Small intestine (tissue), 16 donors: ENCODE measurements at places on chromosomes 6 and 20. TPM values are rescaled to one million over a fixed set of nuclear protein-coding genes. Genes with fewer than 3 reads are reported as not detected.
A peak's percentile ranks its signal among the peaks of the same experiment; 100 is the strongest.

The HCRTR2 gene
- polyA plus RNA-seq = 0.09 TPM

The RGS19 gene
- 10.8 TPM for polyA plus RNA-seq

The CCN6 gene
- not detected for polyA plus RNA-seq

The MUCL3 gene
- polyA plus RNA-seq = 1.1 TPM

The PLN gene
- 9.5 TPM for polyA plus RNA-seq

The PRL gene
- polyA plus RNA-seq = 0.16 TPM

The ABHD16A gene
- 34.6 TPM for polyA plus RNA-seq

The PPP1R3G gene
- polyA plus RNA-seq = 4.1 TPM

The EYA4 gene
- 0.03 TPM for polyA plus RNA-seq

The NOTCH4 gene
- polyA plus RNA-seq = 3.8 TPM

The IPCEF1 gene
- 0.45 TPM for polyA plus RNA-seq

The PPP1R14C gene
- 10.7 TPM for polyA plus RNA-seq

The ARG1 gene
- polyA plus RNA-seq = not detected

GRCh38 chr6:137957471-137957870 is 90.4 kb downstream of the TNFAIP3 start:
- H3K27ac ChIP-seq = no peak overlapping the region
- no peak for DNase-seq
- H3K4me3 ChIP-seq = no peak overlapping the region
- H3K36me3 ChIP-seq = no peaks in the 10 kb centered on the region
- H3K27me3 ChIP-seq = no peaks in the 10 kb centered on the region

- H3K36me3 ChIP-seq = no peaks in the 10 kb centered on the region
- H3K4me3 ChIP-seq = no peak overlapping the region
- H3K27me3 ChIP-seq = no peaks in the 10 kb centered on the region
- DNase-seq = no peak
- no peaks in the 10 kb centered on the region for H3K4me1 ChIP-seq
- no peak overlapping the region for H3K27ac ChIP-seq
Observed at GRCh38 chr6:81515562-81516453, 236.7 kb downstream of the TENT5A start.

DNA sequence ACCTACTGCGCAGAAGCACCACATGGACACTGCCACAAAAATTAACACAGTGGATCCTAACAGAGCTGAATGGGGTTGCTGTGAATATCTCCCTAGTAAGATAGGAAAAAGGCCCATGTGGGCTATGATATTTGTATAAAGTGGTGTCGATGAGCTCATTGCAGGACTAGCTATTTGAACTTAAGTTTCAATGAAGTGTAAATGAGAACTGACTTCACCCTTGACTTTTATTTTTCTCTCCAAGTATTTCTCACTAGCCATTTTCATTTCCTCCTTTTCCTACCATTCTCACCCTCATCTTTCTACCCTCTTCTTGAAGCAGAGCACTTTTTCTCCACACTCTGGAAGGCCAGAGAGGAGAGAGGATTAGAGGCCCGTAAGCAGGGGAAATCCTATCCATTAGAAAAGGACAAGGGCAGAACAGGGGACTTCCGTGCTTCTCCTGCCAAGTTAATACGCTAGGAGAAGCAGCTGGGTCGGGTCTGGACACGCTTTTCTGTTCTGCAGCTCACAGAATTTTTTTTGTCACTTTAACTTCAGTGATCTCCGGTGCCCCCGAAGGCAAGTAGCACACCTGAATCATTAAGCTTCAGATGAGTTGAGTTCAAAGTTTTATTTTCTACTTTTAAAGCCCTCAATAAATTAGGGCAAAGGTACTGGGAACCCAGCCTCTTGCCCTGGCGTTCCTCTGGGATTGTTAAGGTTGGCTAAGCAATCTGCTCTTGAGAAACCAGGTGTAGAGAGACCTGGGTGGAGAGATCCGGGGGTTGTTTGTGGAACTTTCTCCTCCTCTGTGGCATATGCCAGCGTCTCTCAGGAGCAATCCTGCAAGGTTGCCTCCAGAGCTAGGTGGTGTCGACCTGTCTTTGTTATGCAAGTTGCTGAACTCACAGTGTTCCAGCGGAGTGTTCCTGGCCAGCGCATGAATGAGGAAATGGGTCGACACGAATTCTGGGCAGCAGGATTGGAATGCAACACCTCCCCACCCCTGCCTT is 56.2 kb upstream of the ARID1B start:
- no peaks in the 10 kb centered on the region for H3K36me3 ChIP-seq
- peak overlapping the region; percentile 98 for H3K27ac ChIP-seq
- no peak overlapping the region for H3K4me3 ChIP-seq
- DNase-seq = peak; percentile 95
- no peaks in the 10 kb centered on the region for H3K27me3 ChIP-seq
- H3K4me1 ChIP-seq = peaks cover 4% of the 10 kb centered on the region

DNA sequence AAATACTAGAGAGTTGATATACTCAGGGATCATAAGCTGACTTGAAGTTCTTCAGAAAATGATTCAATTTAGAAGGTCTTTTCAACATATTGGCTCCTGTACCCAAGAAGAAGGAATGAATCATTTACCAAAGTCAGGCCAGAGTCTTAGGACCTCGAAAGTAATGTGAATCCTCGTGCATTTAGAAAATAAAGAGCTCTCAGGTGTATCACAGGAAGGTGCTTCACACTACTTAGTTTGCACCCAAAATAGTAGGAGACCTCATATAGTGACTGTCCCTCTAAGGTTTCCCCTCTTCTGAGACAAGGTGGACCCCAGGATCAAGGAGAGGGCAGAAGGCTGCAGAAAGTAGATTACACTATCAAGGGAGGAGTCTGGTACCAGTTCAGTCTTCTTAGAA is 71.8 kb downstream of the F13A1 start:
- H3K27ac ChIP-seq = no peak overlapping the region
- no peaks in the 10 kb centered on the region for H3K4me1 ChIP-seq
- H3K36me3 ChIP-seq = no peaks in the 10 kb centered on the region
- H3K27me3 ChIP-seq = no peaks in the 10 kb centered on the region

- H3K4me1 ChIP-seq = no peaks in the 10 kb centered on the region
- no peaks in the 10 kb centered on the region for H3K27me3 ChIP-seq
- no peak overlapping the region for H3K4me3 ChIP-seq
- DNase-seq = peak; percentile 70
- no peaks in the 10 kb centered on the region for H3K36me3 ChIP-seq
Observed at GRCh38 chr6:113356139-113356538, 501.0 kb upstream of the MARCKS start.

- peaks cover 4% of the 10 kb centered on the region for H3K4me1 ChIP-seq
- peak; percentile 81 for DNase-seq
- no peak overlapping the region for H3K4me3 ChIP-seq
- no peaks in the 10 kb centered on the region for H3K27me3 ChIP-seq
- peaks cover 5% of the 10 kb centered on the region for H3K36me3 ChIP-seq
Observed at GRCh38 chr6:3209114-3210023, 18.1 kb downstream of the TUBB2B start.

GRCh38 chr20:63652192-63652980 is 838 bp downstream of the STMN3 start:
- peak; percentile 39 for DNase-seq
- no peaks in the 10 kb centered on the region for H3K27me3 ChIP-seq
- no peak overlapping the region for H3K27ac ChIP-seq
- peaks cover 16% of the 10 kb centered on the region for H3K4me1 ChIP-seq

DNA sequence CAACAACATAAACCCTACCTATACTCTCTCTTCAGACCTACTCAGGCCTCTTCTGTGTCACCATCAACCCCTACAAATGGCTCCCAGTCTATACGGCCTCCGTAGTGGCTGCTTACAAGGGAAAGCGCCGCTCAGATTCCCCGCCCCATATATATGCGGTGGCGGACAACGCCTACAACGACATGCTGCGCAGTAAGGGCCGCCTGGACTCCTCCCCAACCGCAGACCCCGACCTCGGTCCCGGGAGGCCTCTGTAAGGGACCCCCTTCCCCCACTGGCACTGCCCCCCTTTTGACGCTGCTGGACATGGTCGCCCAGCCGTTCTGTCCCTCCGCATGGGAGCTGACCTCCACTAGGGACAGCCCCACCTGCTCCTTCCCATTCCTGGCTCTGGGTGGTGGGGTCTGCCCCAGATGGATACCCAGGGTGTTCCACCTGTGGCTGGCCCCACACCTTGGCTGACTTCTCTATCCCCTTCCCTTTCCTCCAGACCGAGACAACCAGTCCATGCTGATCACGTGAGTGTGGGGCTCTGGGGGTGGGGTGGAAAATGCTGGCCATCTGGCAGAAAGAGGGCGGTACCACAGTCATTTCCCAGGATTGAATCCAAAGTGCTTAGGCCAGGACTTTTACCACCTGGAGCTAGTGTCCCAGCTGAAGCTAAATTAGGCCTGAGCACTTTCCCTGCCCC is 25.0 kb downstream of the MYH7B start:
- H3K4me1 ChIP-seq = peaks cover 15% of the 10 kb centered on the region
- no peak overlapping the region for H3K27ac ChIP-seq
- no peaks in the 10 kb centered on the region for H3K36me3 ChIP-seq
- peak; percentile 55 for DNase-seq
- no peak overlapping the region for H3K4me3 ChIP-seq

GRCh38 chr6:159595173-159595572 is 97.9 kb downstream of the SOD2 start:
- no peaks in the 10 kb centered on the region for H3K36me3 ChIP-seq
- no peaks in the 10 kb centered on the region for H3K27me3 ChIP-seq
- H3K4me3 ChIP-seq = no peak overlapping the region
- no peaks in the 10 kb centered on the region for H3K4me1 ChIP-seq

DNA sequence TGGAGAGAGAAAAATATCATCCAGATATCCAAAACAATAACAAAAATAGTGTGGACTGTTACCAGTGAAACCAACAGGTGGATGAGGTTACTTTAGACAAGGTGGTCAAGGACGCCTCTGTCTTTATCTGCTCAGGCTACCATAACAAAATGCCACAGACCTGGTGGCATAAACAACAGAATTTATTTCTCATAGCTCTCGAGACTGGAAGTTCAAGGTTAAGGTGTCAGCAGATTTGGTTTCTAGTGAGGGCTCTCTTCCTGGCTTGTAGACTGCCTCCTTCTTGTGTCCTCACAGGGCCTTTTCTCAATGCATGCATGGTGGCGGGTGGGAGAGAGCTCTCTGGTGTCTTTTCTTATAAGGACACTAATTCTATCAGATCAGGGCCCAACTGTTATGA is 21.1 kb upstream of the LBP start:
- H3K36me3 ChIP-seq = no peaks in the 10 kb centered on the region
- no peak overlapping the region for H3K4me3 ChIP-seq
- H3K27me3 ChIP-seq = no peaks in the 10 kb centered on the region
- no peak for DNase-seq

DNA sequence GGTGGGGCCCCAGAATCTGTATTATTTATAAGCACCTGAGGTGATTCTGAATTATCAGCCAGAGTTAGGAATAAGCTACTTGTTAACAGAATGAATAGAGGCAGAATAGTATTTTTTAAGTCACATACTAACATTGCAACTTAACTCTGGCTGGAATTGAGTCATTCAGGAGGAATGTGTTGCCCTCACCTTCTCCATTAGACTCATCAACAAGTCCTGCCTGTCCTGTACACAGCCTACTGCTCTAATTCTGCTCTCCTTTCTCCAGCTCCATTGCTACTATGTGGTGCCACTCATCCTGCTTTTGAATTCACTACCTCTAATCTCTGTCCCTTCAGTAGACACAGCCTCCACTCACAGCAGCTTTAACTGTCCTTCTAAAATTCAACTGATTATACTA is 669.4 kb downstream of the DHX35 start:
- H3K4me3 ChIP-seq = no peak overlapping the region
- H3K4me1 ChIP-seq = no peaks in the 10 kb centered on the region
- no peak overlapping the region for H3K27ac ChIP-seq
- no peaks in the 10 kb centered on the region for H3K27me3 ChIP-seq
- no peaks in the 10 kb centered on the region for H3K36me3 ChIP-seq

DNA sequence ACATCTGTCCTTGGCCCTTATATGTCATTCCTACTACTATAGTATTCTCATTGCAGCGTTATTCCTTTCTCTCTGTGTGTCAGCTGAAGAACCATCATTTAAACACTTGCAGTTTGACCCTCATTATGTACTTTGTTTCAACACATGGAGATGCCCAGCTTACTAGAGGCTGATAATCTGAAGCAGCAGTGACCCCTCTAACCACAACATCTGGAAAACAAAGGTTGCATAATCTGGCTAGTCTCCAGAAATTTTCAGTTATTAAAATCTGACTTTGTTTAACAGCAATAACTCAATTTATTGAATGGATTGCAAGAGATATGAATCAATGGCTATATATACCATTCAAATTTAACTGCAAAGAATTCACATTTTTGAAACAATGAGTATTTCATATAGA is 6.6 kb upstream of the PHIP start:
- no peak overlapping the region for H3K4me3 ChIP-seq
- no peak for DNase-seq
- H3K27me3 ChIP-seq = no peaks in the 10 kb centered on the region
- H3K4me1 ChIP-seq = no peaks in the 10 kb centered on the region
- no peak overlapping the region for H3K27ac ChIP-seq
- no peaks in the 10 kb centered on the region for H3K36me3 ChIP-seq

DNA sequence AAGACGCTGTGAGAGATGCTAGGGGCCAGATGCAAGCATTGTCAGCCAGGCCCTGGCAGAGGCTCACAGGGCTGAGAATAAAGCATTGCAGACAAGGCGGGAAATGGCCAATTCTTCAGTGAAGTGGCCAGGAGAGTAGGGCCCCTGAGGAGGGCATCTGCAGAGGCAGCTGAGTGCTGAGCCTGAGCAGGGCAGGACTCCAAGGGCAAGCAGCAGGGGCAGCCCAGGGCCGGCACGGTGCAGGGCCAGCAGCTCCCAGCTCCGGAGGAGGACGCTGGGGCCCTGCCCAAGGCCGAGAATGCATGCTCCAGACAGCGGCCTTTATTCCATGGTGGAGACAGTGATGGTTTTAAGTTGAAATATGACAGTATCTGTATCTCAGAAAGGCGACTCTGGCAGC is 305.5 kb downstream of the FOXC1 start:
- H3K27ac ChIP-seq = no peak overlapping the region
- no peak for DNase-seq
- no peak overlapping the region for H3K4me3 ChIP-seq
- H3K36me3 ChIP-seq = peaks cover 13% of the 10 kb centered on the region
- no peaks in the 10 kb centered on the region for H3K4me1 ChIP-seq

DNA sequence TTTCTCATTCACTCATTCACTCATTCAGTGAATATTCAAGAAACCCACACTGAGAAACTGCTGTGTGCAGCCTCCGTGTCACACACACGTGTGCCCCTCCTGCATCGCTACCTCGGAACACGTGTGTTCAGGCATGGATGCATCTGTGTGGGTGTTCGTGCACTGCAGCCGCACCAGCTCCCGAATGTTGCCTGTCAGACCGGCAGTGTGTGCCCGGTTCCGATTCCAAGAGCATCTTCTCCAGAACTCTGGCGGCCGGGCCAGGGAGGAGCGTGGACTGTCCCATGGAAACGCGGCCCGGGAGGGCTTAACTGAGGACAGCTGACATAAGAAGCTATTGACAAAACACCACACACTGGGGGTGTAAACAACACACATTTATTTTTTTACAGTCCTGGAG is 216.0 kb downstream of the DLL1 start:
- no peaks in the 10 kb centered on the region for H3K4me1 ChIP-seq
- no peaks in the 10 kb centered on the region for H3K36me3 ChIP-seq
- H3K27me3 ChIP-seq = no peaks in the 10 kb centered on the region
- no peak overlapping the region for H3K27ac ChIP-seq
- no peak overlapping the region for H3K4me3 ChIP-seq

GRCh38 chr6:152100183-152100618 is 292.7 kb downstream of the ESR1 start:
- DNase-seq = no peak
- H3K36me3 ChIP-seq = no peaks in the 10 kb centered on the region
- no peak overlapping the region for H3K27ac ChIP-seq
- no peak overlapping the region for H3K4me3 ChIP-seq
